ENCODE measurements at places on chromosomes 3 and 15.

GRCh38 chr3:66140743-66141372 is 79.9 kb upstream of the SLC25A26 start:
- DNase-seq: no peak

DNA sequence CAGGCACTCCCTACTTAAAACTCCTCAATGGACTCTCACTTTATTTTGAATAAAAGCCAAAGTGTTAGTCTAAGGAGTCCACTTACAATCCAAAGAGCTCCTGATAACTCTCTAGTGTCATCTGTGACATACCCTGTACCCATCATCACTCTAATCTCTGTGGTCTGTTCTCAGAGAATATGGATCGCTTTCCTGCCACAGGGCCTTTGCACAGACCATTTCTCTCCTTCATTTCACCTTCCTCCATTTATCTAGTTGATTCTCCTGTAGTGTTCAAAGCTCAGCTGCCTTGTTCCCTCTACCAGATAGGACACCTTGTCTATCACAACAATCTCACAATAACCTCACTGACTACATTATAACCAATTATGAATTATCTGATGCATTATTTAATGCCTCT is 185.4 kb upstream of the KBTBD8 start:
- no peak for DNase-seq

DNA sequence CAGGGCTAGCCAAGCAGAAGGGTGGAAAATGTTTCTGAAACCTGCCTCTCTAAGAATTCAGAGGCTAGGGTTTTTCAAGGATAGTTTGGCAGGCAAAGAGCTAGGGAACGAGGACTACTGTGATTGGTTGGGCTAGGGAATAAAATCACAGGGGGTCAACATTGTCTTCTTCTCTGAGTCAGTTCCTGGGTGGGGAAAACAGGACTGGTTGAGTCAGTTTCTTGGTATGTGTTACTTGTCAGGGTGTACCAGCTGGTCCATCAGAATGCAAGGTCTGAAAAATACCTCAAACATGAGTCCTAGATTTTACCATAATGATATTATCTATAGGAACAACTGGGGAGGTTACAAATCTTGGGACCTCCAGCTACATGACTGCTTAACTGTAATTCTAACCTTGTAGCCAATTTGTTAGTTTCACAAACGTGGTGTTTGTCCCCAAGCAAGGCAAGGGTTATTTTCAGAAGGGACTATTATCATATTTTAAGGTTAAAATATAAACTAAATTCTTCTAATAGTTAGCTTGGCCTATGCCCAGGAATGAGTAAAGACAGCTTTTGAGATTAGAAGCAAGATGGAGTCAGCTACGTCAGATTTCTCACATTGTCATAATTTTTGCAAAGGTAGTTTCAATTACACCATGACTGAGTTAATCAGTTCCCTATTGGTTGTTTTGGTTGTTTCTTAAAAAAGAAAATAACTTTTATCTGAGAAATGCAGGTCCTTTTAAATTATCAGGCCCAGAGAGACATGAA is 231.5 kb downstream of the ALCAM start:
- DNase-seq: no peak

DNA sequence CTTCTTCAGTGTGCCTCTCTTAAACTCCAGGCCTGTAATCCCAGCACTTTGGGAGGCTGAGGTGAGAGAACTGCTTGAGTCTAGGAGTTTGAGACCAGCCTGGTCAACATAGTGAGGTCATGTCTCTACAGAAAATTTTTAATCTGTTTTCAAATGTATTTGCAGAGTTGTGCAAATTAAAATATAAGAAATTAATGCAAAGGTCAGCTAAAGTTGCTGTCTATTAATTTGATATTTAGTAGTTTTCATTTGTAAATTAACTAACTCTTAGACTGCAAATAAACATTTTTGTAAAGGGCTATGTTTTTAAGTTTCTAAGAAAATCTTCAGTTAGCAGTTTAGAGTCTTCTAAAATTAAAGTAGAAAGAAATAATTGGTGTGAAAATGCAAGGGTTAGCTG is 99.9 kb upstream of the TJP1 start:
- no peak for DNase-seq

DNA sequence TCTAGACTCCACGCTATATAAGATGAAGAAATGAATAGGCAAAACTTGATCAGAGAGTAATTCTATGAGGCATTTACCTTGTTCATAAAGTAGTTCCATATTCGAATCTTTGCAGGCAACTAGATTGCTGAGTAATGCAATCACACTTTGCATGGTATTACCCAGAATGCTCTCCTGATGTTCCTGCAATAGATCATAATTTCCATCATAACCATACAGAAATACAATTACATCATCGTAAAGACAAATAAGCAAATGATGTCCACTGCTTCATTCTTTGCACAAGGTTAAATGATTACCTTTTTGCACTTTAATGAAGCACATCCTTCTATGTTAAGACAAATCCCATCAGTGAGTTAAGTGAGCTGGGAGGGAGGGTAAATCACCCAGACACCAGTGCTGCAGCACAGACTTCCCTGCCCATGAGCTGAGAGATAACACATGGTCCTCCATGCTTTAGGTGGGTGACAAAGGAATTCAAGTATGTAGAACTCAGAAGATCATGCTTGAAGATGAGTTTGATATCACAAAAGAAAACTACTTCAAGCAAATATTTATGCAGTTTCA is 366.7 kb downstream of the CTNNB1 start:
- DNase-seq: no peak

- no peak for DNase-seq
Observed at GRCh38 chr15:84143753-84144314, 91.7 kb upstream of the GOLGA6L4 start.

DNA sequence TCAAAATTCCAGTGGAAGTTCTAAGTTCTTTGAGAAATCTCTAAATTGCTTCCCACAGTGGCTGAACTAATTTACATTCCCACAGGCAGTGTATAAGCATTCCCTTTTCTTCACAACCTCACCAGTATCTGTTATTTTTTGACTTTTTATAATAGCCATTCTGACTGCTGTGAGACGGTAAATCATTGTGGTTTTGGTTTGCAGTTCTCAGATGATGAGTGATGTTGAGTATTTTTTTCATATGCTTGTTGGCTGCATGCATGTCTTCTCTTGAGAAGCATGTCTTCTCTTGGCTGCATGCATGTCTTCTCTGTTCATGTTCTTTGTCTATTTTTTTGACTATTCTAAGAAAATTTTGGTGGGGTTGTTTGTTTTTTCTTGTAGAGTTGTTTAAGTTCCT is 499.6 kb upstream of the CCDC54 start:
- no peak for DNase-seq

Data from CD4-positive, alpha-beta T cell treated with Interleukin-10 for 1 hour (primary cell).